T1000 (cell line): ENCODE measurements at places on chromosomes 11 and 22.

- DNase-seq, result no peak
Observed at GRCh38 chr11:119764108-119764868, 35.3 kb upstream of the NECTIN1 start.

- DNase-seq, result no peak
Observed at GRCh38 chr11:43697679-43698078, 17.1 kb downstream of the HSD17B12 start.

DNA sequence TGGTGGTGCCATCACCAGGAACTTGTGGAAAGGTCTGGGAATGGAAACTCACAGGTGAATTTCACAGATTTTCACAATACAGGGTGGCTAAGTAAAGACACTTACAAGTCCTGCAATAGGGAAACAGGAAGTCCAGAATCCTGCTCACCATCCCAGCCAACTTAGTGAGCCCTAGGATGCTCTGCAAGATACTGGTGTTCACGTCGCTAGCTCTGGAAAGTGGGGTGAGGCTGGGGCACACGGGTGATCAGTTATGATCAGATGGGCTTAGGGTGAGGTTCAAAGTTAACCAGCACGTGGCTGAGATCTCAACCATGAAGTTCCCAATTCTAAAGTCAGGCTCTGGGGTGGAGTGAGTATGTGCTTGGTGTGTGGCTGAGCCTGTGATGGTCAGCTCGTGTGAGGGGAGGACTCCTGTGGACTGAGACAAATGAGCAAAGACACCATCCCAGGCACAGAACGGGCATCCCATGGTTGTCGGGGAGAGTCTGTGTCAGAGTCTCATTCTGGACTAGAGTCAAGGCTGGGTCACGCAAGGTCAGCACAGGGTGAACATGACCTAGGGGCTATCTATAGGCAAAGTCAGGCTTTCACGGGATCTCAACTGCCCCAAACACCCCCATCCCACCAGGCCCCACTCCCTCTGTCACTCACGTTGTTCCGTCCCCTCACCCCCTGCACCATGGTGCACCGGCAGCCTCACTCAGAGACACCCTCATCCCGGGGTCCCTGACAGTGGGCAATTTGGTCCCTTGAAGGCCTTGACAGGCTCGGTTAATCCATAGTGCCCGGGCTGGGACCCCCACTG, 23.9 kb downstream of the IGLL5 start:
- no peak for DNase-seq

DNA sequence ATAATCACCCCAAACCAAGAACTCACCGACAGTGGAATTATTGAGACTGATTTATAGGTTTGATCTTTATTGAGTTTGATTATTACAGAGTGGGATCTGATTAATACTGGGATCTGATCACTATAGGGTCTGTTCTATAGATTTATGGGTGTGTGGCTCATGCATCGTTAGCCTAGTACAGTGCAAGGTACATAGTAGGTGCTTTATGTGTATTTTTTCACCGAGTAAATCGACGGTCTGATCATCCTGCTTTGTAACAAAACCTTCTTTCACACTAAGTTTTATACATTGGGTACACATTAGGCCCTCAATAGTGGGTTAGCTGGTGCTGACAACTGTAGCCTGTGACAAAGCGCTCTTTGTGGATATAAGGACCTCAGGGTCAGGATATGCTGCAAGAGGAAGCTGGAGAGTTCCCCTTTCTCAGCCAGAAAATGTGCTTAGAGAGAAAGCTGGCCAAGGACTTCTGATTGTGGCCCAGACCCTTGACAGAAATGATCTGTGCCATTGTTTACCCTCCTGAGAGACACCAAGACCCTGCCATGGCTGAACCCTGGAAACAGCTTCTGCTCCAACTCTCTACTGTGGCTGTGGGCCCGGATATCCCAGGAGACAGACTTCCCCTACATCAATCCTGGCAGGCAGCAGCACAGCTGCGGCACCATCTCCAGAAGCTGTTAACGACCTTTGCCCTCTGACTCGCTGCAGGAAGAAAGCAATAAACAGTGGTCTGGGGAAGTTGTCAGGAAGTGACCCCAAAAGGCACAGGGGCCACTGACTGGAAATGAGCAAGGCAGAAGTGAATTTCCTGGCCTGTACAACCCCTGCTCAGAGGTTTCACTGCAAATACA, 16.1 kb upstream of the TPP1 start:
- no peak for DNase-seq

- DNase-seq, result no peak
Observed at GRCh38 chr11:1918436-1919315, 827 bp upstream of the TNNT3 start.

- no peak for DNase-seq
Observed at GRCh38 chr11:134634897-134635831, 223.1 kb upstream of the B3GAT1 start.

GRCh38 chr11:75594211-75594610, 32.2 kb downstream of the SERPINH1 start:
- no peak for DNase-seq

DNA sequence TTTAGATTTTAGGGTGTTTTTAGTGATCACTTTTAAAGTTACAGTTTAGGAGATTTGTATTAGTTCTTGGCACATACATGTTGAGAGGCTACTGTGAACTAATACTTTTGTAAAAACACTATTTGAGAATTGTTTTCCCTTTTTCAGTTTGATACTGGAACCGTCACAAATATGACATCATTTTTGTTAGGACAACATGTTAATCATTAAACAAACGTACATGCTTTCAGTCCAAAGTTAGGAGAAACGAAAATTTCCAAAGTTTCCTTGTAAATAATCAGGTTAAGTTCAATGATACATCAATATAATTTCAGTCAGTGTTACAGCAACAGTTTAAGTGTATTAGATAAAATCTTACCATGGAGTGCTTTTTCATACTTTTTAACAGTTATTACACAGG, 53.1 kb downstream of the SPECC1L start:
- DNase-seq, result no peak

DNA sequence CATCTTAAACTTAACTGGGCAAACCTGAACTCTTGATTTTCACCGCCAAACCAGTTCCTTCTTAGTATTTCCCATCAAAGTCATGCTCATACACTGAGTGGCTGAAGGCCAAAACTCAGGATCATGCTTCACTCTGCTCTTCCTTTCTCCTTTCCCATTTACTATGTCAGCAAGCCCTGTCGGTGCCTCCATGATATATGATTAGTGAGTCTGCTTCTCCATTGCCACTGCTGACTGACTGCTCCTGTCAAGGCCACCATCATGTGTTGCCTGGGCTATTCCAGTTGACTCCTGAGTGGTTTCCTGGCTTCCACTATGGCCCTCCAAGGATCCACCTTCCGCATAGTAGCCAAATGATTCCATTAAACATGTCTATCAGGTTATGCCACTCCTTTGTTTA, 42.8 kb upstream of the AMPD3 start:
- no peak for DNase-seq

GRCh38 chr22:42984814-42985530, 30.0 kb downstream of the PACSIN2 start:
- no peak for DNase-seq

DNA sequence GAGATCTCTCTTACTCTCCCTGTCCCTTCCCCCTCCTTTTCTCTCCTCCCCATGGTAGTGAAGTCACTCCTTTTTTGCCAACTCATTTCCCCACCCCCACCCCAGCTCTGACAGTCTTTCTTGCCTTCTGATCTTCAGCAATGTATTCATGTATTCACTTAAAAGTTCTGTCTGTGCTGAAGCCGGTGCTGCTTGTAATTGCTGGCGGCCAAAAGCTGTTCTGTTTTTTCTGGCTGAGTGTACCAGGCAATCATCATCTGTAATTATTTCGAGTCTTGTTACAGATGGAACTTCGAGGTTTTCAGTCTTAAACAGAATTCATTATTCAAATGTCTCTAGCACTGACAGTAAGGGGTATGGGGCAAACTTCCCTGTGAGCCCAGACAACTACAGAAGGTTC, 99.5 kb downstream of the SPATA19 start:
- DNase-seq, result no peak

DNA sequence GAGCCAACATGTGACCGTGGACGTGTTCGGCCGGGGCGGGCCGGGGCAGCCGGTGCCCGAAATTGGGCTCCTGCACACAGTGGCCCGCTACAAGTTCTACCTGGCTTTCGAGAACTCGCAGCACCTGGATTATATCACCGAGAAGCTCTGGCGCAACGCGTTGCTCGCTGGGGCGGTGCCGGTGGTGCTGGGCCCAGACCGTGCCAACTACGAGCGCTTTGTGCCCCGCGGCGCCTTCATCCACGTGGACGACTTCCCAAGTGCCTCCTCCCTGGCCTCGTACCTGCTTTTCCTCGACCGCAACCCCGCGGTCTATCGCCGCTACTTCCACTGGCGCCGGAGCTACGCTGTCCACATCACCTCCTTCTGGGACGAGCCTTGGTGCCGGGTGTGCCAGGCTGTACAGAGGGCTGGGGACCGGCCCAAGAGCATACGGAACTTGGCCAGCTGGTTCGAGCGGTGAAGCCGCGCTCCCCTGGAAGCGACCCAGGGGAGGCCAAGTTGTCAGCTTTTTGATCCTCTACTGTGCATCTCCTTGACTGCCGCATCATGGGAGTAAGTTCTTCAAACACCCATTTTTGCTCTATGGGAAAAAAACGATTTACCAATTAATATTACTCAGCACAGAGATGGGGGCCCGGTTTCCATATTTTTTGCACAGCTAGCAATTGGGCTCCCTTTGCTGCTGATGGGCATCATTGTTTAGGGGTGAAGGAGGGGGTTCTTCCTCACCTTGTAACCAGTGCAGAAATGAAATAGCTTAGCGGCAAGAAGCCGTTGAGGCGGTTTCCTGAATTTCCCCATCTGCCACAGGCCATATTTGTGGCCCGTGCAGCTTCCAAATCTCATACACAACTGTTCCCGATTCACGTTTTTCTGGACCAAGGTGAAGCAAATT, 1.8 kb downstream of the FUT4 start:
- DNase-seq, result no peak

DNA sequence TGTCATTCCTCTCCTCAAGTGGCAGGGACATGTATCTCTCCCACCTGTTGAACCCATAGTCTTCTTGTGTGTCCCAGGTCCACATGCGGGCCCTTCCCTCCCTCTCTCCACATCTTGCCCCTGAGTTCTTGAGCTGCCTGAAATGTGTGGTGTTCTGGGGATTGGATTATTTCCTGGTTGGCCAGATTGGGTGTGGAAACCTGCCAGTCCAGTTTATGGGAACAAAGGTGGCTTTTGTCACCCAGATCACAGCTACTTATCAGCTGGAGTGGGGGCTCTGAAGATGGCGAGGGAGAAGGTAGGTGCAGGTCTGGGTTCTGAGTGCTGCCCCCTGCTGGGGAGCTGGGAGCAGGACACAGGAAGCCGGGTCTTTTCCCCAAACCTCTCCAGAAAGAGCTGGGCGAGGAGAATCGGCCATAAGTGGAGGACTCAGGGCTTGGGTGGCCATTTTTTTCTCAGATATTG, 14.2 kb downstream of the DTX4 start:
- DNase-seq, result no peak

DNA sequence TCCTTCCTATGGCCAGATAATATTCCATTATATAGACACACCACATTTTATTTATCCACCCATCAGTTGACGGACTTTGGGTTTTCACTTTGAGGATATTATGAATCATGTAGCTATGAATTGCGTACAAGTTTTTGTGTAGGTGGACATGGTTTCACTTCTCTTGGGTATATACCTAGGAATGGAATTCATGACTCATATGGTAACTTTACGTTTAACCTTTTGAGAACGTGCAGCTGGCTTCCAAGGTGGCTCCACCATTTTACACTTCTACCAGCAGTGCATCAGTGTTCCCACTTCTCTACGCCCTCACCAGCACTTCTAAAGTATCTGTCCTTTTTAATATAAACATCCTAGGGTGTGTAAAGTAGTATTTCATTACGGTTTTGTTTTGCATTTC, 112.0 kb downstream of the PLEKHA7 start:
- no peak for DNase-seq

DNA sequence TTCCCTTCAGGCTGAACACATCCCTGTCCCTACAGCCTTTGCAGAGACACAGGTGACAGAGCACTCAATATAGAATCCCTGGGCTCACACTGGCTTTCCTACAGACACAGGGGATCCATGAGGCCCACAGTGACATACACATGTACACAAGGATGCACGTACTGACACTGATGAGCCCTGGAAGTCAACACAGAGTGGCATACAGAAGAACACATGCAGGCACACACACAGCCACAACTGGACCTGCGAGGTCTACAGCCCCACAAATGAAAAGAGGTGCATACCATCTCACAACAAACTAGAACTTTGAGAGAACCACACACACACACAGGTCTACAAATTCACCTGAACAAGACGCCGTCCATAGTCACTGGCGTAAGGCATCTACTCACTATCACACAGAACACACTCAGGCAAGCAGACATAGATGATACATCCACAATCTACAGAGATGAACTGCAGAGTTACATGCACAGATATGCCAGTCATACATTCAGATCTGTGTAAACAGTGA, 3.5 kb upstream of the ZNF74 start:
- no peak for DNase-seq

DNA sequence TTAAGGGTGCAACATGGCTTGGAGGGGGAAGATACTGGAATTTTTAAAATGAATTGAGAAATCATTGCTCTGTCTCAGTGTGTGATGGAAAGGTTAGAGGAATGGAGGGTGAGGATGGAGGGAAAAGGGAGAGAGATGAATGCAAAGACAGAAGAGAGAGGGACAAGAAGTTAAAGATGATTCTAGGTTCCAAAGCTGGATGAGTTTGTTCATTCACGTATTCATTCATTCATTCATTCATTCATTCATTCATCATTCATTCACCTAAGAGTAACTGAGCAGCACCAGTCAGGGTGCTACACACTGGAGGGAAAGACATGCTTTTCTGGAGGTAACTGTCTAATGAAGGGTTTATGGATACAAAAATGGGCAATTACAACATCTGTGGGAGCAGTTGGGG, 209.2 kb downstream of the GRIK4 start:
- DNase-seq, result no peak

DNA sequence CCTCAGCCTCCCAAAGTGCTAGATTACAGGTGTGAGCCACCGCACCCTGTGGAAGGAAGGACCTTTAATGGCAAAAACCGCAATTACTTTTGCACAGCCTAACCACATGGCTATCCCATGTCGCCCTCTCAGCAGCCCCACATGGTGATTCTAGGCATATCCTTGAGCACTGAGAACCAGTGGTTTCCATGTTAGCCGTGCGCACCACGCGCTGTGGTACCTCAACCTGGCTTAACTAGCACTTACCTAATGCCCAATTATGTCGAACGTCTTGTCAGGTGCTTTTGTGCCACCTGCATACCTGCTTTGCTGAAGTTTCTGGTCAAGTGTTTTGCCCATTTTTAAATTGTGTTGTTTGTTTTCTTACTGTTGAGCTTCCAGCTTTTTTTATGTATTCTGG, 697.9 kb downstream of the BRD1 start:
- no peak for DNase-seq

DNA sequence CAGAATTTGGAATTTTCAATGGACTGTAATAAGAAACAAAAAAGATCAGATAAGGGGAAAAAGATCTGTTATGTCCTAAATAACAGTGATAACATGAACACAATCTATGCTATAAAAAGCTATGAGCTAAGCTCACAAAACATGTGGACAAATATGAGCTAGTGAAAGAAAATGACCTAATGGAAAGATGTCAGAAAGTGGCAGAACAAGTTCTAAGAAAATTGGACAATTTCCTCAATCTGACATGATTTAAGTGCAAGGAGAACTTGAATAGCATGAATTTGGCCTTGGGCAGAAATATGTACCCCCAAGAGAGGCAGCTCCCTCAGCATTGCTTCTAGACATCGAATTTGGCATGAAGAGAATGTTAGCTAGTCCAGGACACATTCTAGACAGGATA, 212.0 kb upstream of the PGR start:
- DNase-seq, result no peak
